ENCODE measurements at places on chromosomes 2 and 18.

GRCh38 chr2:72183016-72183415, 35.4 kb upstream of the CYP26B1 start:
- no peaks in the 10 kb centered on the region for H3K27me3 ChIP-seq
- no peak for DNase-seq
- H3K4me1 ChIP-seq: no peaks in the 10 kb centered on the region
- H3K27ac ChIP-seq: no peak overlapping the region
- no peaks in the 10 kb centered on the region for H3K36me3 ChIP-seq
- no peak overlapping the region for H3K4me3 ChIP-seq

- H3K4me1 ChIP-seq: no peaks in the 10 kb centered on the region
- no peak overlapping the region for H3K4me3 ChIP-seq
- DNase-seq: no peak
- H3K27me3 ChIP-seq: peaks cover 13% of the 10 kb centered on the region
- H3K27ac ChIP-seq: no peak overlapping the region
These were observed 55.0 kb downstream of the INPP5D start for GRCh38 chr2:233115121-233115520.

DNA sequence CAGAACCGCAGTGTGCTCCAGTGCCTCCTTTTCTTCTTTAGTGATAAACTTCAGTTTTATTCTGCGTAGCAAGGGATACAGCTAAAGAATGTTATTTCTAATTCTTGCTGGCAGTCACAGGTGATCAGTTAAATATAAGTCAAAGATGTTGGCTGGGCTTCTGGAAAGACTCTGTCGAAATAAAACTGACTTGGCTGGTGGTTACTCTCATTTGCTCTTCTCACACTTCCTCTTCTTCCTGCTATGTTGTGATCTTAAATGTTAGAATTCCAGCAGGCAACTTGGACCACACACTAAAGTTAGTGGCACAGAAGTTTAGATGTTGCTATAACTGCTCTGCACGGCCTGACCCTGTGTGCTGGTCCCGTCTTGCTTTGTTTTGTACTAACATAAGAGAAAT, 278.6 kb downstream of the CDH19 start:
- no peaks in the 10 kb centered on the region for H3K36me3 ChIP-seq
- no peak for DNase-seq
- no peaks in the 10 kb centered on the region for H3K4me1 ChIP-seq
- H3K4me3 ChIP-seq: no peak overlapping the region

GRCh38 chr2:239343946-239344856, 56.6 kb downstream of the HDAC4 start:
- no peak overlapping the region for H3K4me3 ChIP-seq
- H3K27ac ChIP-seq: no peak overlapping the region
- no peaks in the 10 kb centered on the region for H3K27me3 ChIP-seq
- H3K36me3 ChIP-seq: no peaks in the 10 kb centered on the region
- DNase-seq: no peak

- H3K4me3 ChIP-seq: no peak overlapping the region
- no peaks in the 10 kb centered on the region for H3K36me3 ChIP-seq
- no peak for DNase-seq
- no peak overlapping the region for H3K27ac ChIP-seq
- no peaks in the 10 kb centered on the region for H3K27me3 ChIP-seq
- no peaks in the 10 kb centered on the region for H3K4me1 ChIP-seq
These were observed 30.0 kb upstream of the ITGAV start for GRCh38 chr2:186559848-186560247.

DNA sequence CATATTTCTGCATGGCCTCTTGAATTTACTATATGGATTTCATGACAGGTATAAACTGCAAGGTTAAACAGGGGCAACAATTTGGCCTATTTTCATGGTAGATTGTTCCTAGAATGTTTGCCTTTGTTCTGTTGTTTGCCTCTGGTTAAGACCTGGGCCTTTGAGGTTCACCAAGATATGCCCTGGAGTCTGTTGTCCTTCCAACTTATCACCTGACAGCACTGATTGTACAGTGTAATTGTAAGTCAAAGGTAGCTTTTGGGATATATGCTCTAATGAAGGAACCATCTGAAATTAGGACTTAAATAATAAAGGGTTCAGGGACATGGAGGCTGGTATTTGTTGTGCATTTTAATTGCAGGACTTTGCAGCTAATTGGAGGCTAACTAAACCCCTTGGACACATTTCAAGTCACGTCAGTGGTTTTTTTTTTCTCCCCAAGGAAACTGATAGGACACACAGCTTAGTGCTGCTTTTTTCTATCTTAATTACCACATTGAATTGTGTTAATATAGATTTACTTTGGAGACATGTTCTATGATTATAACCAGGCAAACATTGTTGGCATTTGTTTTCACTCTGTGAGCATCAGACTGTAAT, 771.2 kb upstream of the LINC00305 start:
- H3K27ac ChIP-seq: no peak overlapping the region
- H3K27me3 ChIP-seq: no peaks in the 10 kb centered on the region
- no peak overlapping the region for H3K4me3 ChIP-seq
- H3K4me1 ChIP-seq: no peaks in the 10 kb centered on the region
- no peak for DNase-seq

GRCh38 chr2:57022496-57022895, 838.7 kb downstream of the CCDC85A start:
- no peaks in the 10 kb centered on the region for H3K36me3 ChIP-seq
- H3K4me3 ChIP-seq: no peak overlapping the region
- no peaks in the 10 kb centered on the region for H3K4me1 ChIP-seq

DNA sequence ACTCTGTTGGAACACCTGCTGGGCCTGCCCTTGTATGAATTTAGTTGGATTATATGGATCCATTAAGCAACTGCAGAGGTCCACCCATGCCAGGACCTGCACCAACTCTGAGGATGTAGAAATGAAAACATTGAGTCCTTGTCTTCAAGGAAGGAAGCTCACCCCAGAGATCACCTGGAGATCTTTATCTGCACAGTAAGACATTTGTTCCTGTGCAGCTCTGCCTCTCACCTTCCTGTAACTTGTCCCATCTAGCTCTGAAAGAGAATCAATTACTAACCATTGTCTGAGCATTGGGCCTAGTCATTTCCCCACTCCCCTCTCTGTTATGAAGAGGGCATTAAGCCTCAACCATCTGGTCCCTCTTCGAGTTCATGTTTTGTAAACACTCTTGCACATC, 105.2 kb upstream of the YWHAQ start:
- no peaks in the 10 kb centered on the region for H3K27me3 ChIP-seq
- no peak for DNase-seq
- H3K4me3 ChIP-seq: no peak overlapping the region
- no peaks in the 10 kb centered on the region for H3K36me3 ChIP-seq
- H3K4me1 ChIP-seq: peaks cover 14% of the 10 kb centered on the region

DNA sequence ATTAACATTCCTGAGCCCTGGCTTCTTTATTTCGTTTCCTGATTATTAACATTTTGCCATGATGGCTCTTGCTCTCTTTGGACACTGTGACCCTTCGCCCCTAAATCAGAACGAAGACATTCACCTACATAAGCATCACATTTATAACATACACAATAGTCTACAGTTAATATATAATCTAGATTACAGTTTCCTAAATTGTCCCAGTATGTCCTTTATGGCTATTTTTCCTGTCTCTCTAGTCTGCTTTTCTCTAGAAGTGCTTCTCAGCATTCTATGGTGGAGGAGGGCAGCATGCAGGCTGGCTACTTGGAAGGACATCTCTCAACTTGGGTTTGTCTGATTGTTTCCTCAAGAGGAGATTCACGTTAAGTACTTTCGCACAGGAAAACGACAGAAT, 49.9 kb downstream of the FAM210A start:
- no peaks in the 10 kb centered on the region for H3K4me1 ChIP-seq
- peaks cover 5% of the 10 kb centered on the region for H3K36me3 ChIP-seq
- no peak for DNase-seq
- no peaks in the 10 kb centered on the region for H3K27me3 ChIP-seq
- no peak overlapping the region for H3K27ac ChIP-seq

- peak; percentile 20 for DNase-seq
- H3K27ac ChIP-seq: no peak overlapping the region
- no peaks in the 10 kb centered on the region for H3K27me3 ChIP-seq
- H3K4me3 ChIP-seq: no peak overlapping the region
- H3K36me3 ChIP-seq: no peaks in the 10 kb centered on the region
- H3K4me1 ChIP-seq: peaks cover 31% of the 10 kb centered on the region
These were observed 42.7 kb downstream of the EPAS1 start for GRCh38 chr2:46339676-46340459.

GRCh38 chr2:42261518-42262195, 92.5 kb downstream of the EML4 start:
- no peaks in the 10 kb centered on the region for H3K36me3 ChIP-seq
- H3K27me3 ChIP-seq: no peaks in the 10 kb centered on the region
- no peak for DNase-seq
- H3K27ac ChIP-seq: no peak overlapping the region
- no peak overlapping the region for H3K4me3 ChIP-seq

DNA sequence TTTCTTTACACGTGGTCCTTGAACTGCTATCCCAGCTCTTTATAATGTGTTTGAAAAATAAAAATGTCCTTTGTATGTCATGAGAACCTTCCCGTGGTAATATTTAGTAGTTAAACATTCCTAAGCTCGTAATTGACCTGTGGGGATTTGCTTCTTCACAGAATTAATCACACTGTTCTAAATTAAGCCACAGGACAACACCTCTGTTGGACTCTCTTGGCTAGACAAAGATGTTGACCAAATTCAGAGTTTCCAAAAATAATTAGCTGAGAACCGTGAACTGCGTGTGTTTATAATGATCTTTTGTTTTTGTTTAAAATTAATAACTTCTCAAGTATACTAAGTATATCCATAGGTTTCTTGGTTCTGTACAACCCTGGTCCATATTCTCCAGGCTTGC, 146.1 kb downstream of the GBX2 start:
- H3K4me3 ChIP-seq: no peak overlapping the region
- no peaks in the 10 kb centered on the region for H3K4me1 ChIP-seq
- DNase-seq: no peak
- no peaks in the 10 kb centered on the region for H3K27me3 ChIP-seq

GRCh38 chr2:239323447-239323846, 77.4 kb downstream of the HDAC4 start:
- no peak for DNase-seq
- H3K27ac ChIP-seq: no peak overlapping the region
- no peaks in the 10 kb centered on the region for H3K36me3 ChIP-seq
- H3K4me1 ChIP-seq: peaks cover 23% of the 10 kb centered on the region

DNA sequence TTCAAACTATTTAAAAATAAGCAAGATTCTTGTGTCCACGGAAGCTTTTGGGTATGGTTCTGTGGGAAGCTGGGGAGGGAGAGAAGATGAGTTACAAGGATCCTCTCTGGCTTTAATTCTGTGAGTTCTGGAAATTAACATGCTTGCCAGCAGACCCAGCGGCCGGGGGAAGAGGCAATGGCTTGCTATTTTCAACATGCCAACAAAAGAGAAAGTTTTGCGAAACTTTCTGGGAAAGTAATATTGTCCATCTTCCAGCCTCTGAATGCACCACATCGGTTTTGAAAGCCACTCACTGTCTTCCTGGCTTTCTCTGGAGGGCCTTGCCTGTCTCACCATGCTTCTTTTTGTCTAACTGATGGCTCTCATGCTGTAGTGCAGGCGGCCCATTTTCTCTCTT, 85.7 kb downstream of the EN1 start:
- H3K36me3 ChIP-seq: no peaks in the 10 kb centered on the region
- no peak overlapping the region for H3K27ac ChIP-seq
- H3K4me3 ChIP-seq: no peak overlapping the region
- no peak for DNase-seq
- no peaks in the 10 kb centered on the region for H3K27me3 ChIP-seq
- H3K4me1 ChIP-seq: 0 out of 2 replicates have a peak, but pooled peaks cover 3% of the 10 kb centered on the region

GRCh38 chr2:20241973-20242726, 17.2 kb upstream of the SDC1 start:
- H3K4me3 ChIP-seq: no peak overlapping the region
- 0 out of 2 replicates have a peak, but pooled peaks cover 1% of the 10 kb centered on the region for H3K36me3 ChIP-seq
- no peaks in the 10 kb centered on the region for H3K27me3 ChIP-seq
- H3K4me1 ChIP-seq: no peaks in the 10 kb centered on the region

GRCh38 chr2:180690611-180691010, 289.8 kb upstream of the UBE2E3 start:
- H3K36me3 ChIP-seq: no peaks in the 10 kb centered on the region
- DNase-seq: peak; percentile 76
- peaks cover 20% of the 10 kb centered on the region for H3K4me1 ChIP-seq
- no peak overlapping the region for H3K4me3 ChIP-seq
- no peaks in the 10 kb centered on the region for H3K27me3 ChIP-seq
- peak overlapping the region; percentile 22 for H3K27ac ChIP-seq

DNA sequence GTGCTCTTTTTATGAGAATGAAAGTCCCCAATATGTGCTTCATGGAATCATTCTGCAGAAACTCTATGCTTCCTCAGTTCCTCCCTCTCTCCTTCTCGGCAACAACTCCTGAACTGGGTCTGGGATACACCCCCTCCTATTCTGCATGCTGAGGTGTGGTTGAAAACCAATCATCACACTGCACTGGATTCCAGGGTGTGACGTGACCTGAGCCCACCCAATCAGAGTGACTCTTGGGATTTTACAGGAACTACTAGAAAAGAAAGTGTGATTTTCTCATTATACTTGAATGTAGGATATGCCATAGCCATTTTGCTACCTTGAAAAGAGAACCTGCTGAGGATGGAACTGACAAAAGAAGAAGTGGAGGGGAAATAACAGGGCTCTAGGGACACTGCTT, 36.3 kb downstream of the ACVR1 start:
- H3K36me3 ChIP-seq: no peaks in the 10 kb centered on the region
- H3K4me3 ChIP-seq: no peak overlapping the region
- no peaks in the 10 kb centered on the region for H3K27me3 ChIP-seq
- no peak for DNase-seq
- no peak overlapping the region for H3K27ac ChIP-seq
- peaks cover 40% of the 10 kb centered on the region for H3K4me1 ChIP-seq

Measured in GM23248 (cell line).